ENCODE measurements at places on chromosomes 16 and 17. TPM values are rescaled to one million over a fixed set of nuclear protein-coding genes. Genes with fewer than 3 reads are reported as not detected.

DPEP2 gene
- 0.54 TPM for polyA plus RNA-seq

CHST5 gene
- polyA plus RNA-seq, result 0.66 TPM

CTRB1 gene
- polyA plus RNA-seq, result not detected

SYNGR3 gene
- 1.7 TPM for polyA plus RNA-seq

XYLT1 gene
- 7.5 TPM for polyA plus RNA-seq

CEMP1 gene
- 4.2 TPM for polyA plus RNA-seq

C17orf78 gene
- not detected for polyA plus RNA-seq

MIS12 gene
- polyA plus RNA-seq, result 38.7 TPM

ABCA8 gene
- 2.4 TPM for polyA plus RNA-seq

MEIOB gene
- polyA plus RNA-seq, result 0.25 TPM

OTOP2 gene
- polyA plus RNA-seq, result not detected

CCL1 gene
- polyA plus RNA-seq, result not detected

KRT39 gene
- not detected for polyA plus RNA-seq

DNA sequence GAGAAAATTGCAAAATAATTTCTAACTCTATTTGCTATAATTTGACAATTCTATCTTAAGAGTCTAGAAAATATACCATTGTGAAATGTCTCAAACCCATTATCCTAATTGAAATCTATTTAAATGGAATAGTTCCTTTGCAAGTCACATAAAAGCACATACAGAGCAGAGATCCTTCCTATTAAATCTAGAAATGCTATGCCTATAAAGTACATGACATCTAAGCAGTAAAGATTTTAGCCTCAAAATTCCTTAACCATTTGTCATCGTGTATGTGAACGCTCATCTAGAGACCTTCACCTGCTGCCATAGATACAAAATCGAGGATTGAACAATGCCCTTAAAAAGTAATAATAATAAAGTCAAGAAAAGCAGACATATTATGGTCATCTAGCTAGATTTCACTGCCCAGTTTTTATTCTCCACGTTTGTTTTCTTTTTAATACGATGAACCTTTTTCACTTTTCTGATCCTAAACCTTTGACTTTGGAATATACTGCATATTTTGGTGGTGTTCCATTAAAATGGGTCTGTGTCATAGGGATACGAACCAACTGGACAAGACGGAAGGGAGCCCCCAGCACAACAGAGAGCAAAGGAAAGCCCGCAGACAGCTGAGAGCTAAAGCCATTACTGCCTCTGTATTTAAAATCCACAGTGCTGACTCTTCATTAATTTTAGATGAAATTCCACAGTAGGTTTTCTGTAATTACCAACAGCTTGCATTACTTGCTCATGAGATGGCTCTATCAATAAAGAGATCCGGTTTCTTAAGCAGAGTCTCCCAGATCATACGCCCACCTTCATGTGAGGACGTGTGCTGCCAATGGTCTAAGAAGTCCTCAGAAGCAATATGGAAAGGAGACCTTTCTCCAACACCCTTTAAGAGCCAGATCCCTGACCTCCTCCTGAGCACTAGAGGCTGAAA, 17.6 kb downstream of the TEX2 start:
- no peak for DNase-seq

GRCh38 chr17:3032258-3033247, 30.9 kb downstream of the OR1D5 start:
- DNase-seq, result no peak

DNA sequence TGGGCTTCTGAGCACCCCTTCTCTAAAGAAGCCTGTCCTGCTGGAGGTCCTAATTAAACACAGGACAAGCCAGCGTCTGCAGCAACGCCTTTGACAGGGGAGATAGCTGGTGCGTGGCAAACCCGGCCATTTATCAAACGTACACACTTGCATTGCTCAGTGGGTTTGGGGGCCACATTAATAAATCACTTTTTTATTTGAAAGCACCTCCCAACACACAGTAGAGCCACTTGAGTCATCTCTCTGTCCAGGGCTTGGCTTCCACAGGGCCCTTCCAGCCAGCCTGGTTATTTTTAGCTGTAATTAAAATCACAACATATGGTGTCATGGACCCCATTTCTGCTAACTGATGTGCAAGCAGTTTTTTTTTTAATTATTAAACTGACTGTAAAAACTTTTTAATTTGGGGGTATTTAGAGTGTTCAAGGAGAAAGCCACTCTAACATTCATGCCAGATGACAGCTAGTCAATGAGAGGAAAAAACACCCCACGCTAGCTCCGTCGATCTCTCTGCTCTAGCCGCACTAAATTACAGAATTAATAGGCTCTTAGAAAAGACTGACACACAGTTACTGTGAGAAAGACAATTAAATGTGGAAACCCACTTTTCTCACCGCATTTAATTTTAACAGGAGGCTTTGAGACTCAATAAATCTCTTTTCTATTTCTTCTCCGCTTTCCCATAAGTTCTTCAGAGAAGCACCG, 201.0 kb upstream of the WSCD1 start:
- DNase-seq, result no peak

DNA sequence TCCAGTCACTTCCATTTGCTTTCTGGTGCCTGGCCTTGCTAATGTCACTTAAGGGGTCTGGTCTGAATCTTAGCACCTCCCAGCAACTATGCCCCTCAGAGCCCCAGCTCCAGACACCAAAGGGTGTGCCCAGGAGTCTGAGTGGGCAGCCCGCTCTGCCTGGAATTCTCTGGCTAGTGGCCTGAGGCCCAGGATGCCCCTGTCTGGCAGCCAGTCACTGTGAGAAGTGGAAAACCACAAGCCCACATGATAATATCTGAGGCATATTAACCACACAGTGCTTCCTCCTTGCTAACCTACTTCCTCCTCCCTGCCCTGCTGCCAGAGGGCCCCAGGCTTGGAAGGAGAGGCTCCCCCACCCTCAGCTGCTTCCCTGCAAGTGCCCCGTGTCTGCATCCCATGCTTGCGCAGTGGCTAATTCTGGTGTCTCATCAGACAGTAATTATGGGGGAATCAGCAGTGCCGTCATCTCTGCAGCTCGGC, 14.0 kb downstream of the SRCIN1 start:
- DNase-seq, result no peak

DNA sequence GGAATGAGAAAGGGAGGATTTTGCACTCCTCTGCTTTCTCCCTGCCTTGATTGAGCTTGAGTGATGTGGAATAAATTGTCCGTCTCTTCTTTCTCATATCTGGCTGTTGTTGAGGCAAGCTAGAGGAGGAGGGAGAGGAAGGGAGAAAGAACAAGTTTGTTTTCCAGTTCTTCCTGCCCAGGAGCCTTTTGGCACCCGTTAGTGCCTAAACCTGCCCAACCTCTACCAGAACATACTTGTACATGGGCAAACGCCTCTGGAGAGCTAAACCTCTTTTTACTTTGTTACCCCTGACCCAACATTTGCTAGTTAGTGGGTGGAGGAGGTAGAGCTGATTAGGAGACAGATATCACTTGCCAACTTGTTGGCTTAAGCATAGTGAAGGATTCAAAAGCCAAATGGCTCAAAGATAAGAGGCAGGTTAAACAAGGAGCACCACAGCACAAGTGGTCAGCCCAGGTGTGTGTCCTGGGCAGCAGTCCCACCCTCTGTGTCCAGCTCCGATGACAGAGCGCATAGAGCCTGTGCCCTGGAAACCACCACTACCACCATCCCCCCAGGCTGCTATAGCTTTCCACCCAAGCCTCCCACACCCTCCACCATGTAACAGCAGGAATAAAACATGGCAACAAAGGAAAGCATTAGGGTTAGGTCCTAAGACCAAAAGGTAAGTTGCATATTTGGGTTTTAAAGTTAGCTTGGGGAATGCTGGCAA, 6.5 kb downstream of the ODF4 start:
- no peak for DNase-seq

DNA sequence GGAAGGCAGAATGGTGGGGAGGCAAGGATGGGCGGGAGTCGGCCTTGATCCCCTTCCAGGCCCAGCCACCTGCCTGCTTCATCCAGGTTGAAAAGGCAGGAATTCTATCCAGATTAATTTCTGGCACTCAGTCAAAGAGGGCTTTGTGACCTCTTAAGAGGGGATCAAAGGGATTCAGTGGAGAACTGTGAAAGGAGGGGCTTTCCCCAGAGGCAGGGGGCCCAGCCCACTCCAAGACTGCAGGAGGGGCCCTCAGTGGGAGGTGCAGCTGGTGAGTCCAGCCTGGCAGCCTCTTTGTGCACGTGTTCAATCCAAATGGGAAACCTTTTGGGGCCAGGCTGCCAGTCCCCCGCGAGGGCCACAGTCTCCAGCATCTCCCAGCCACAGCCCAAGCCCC, 148.5 kb upstream of the PLCG2 start:
- no peak for DNase-seq

DNA sequence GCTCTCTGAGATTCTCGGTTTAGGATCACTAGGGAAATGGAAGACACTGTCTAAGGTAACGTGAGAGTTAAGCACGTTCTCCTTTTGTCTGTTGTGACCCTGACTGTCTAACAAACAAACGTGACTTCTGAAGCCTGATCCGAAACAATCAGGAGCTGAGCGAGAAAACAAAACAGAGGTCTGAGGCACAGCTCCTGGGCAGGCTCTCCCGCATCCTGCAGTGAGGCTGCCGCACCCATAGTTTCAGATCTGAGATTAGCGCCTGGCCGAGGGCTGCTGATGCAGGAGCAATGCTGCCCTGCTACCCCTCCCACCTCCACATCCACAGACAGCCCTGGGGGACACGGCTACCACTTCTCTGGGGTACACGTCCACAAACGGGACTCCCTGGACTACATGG, 46.7 kb downstream of the RNF157 start:
- DNase-seq, result no peak

DNA sequence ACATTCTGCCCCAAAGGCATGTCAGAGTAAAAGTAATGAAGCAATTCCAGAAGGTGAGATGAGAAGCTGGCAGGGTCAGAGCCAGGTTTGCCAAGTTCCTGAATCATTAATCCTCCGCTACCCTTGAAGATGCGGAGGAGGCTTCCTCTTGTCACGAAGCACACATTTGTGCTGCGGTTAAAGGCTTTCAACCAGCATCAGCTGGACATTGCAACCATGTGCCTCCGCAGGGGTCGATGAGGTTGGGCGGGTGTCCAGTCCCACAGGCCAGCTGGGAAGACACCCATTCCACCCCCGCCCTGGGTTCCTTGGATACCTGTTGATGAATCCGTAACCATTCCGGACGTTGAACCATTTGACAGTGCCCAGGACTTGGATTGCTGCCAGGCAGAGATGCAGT, 1.3 kb downstream of the YBX2 start:
- DNase-seq, result no peak

DNA sequence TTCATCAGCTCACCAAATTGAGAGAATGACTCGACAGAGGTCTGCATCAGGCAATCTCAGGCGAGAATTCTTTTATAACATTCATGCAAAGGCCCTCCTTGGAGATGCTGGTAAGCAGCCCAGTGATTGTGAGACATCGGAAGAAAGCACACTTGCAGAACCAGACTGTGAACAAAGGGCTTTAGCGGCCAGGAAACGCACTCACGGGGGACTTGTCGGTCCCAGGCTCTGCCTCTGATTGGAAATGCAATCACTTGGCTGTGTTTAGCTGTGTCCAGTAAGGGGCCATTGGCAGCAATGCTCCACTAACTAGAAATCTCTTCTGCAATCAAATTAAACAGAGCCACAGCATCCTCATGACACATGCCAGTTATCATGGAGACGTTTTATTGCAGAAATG, 226.7 kb upstream of the CDH13 start:
- no peak for DNase-seq

GRCh38 chr17:75996665-75997590, 3.7 kb upstream of the CDK3 start:
- DNase-seq, result no peak

DNA sequence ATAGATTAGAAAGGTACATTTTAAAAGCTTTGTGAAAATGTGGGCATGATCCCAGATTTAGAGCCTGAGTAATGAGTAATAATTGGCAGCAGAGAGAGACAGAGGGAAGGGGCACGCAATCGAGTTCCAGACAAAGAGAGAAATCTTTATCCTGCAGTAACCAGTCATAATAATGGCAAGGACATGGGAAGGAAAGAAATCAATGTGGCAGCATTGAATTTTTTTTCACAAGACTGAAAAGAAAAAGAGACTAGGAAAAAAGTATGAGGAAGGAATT, 790.8 kb upstream of the SOX9 start:
- no peak for DNase-seq

GRCh38 chr16:21076186-21076883, 74.3 kb downstream of the DNAH3 start:
- no peak for DNase-seq

GRCh38 chr17:57281887-57282286, 25.6 kb downstream of the MSI2 start:
- DNase-seq, result no peak

- DNase-seq, result no peak
These were observed 3.6 kb downstream of the USP7 start for GRCh38 chr16:8959921-8960787.

DNA sequence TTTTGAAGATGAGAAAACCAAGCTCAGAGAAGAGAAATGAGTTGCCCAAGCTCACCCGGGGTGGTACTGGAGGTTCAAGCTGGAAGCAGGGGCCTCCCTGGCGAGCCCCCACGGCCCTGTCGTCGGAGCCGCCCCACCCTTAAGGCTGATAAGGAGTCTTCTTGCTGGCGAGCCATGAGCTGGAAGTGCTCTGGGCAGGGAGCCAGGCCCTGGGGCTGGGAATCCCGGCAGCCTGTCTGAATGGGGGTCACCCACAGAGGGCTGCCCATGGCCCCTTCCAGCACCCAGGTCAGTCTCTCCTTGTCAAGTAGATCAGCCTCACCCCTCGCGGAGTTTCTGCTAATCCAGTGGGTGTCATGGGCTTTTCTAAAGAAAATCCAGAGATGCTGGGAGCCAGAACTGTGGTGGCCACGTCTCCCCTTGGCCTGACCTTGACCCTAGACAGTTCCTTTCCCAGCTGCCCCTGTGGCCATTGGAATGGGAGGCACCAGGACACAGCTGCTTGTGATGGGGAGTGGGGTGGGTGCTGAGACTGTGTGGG, 1.2 kb upstream of the P2RX1 start:
- DNase-seq, result no peak

DNA sequence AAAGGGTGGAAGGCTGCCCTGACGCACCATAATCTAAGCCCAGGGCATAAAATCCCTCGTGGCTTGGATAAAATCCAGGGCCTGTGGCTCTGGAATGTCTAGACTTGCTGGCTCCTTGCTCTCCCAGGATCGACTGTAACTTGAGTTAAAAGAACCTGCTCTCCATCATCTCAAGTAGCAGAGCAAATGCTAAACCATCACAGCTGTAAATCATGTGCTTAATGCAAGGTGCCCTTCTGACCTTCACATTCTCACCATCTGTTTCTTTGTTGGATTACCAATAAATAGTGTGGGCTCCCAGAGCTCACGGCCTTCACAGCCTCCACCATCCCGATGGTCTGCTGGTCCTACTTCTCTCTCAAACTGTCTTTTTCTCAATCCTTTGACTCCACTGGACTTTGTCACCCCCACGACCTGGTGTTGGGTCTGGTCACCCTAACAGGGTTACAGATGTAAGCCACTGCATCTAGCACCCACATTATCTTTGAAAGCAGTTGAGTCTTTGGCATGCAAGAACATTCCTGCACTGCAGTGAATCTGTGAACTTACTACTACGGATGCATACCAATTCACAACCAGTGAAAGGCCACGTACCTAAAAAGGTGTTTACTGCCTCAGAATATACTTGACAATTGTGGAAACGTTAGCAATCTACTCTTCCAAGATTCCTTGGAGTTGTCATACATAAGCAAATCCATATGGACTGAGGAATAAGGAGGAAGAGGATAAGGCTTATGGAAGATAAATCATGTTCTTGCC, 15.3 kb downstream of the RSL1D1 start:
- no peak for DNase-seq

GRCh38 chr17:27630607-27631410, at the start of gene LGALS9:
LGALS9 (plus strand) TSS chr17:27631188; CDS start chr17:27631266, 78 bp downstream.
- DNase-seq, result no peak
